ENCODE measurements at places on chromosomes 6 and 20.

- no peak for DNase-seq
Observed at GRCh38 chr6:28489366-28490204, 26.0 kb downstream of the GPX6 start.

- DNase-seq = no peak
Observed at GRCh38 chr6:139443231-139444112, 69.0 kb upstream of the CITED2 start.

DNA sequence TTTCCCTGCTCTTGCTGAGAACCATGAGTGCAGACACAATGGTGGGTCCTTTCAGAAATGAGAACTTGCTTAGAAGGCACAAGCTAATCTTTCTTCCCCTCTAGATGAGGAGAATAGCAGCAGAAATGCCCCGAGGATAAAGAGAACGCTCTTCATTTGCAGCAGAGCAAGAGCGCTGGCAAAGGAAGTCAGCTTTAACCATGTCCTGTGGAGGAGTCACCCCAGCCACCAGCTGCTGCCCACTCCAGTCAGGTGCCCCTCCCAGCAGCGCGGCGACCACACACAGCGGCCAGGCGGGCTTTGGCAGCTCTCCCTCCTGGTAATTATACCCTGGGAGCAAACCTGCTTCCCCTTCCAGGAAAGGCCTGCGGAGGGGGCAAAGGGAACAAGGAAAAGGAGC, 42.4 kb upstream of the EMILIN3 start:
- DNase-seq = peak; percentile 90

- DNase-seq = no peak
Observed at GRCh38 chr20:1656844-1657243, 735 bp downstream of the SIRPG start.

- no peak for DNase-seq
Observed at GRCh38 chr20:50735813-50736212, 4.4 kb downstream of the PARD6B start.

GRCh38 chr6:49003348-49003747, 459.7 kb downstream of the MMUT start:
- no peak for DNase-seq

DNA sequence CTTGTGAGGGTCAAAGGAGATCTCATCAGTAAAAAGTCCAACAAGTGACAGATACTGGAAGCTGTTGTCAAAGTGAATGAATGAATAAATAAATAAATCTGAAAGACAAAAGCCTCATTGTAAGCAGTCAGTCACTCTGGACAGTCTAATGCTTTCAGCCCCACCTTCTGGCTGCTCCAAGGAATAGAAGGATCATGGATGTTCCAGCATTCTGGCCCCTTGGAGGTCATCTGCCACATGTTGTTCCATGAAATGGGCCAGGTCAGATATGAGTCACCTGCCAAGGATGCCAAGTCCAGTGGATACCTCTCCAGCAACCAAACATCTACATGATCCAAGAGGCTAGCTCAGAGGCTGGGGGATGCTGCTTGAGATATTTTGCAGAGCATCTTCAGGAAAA, 185.6 kb downstream of the BMP7 start:
- no peak for DNase-seq

DNA sequence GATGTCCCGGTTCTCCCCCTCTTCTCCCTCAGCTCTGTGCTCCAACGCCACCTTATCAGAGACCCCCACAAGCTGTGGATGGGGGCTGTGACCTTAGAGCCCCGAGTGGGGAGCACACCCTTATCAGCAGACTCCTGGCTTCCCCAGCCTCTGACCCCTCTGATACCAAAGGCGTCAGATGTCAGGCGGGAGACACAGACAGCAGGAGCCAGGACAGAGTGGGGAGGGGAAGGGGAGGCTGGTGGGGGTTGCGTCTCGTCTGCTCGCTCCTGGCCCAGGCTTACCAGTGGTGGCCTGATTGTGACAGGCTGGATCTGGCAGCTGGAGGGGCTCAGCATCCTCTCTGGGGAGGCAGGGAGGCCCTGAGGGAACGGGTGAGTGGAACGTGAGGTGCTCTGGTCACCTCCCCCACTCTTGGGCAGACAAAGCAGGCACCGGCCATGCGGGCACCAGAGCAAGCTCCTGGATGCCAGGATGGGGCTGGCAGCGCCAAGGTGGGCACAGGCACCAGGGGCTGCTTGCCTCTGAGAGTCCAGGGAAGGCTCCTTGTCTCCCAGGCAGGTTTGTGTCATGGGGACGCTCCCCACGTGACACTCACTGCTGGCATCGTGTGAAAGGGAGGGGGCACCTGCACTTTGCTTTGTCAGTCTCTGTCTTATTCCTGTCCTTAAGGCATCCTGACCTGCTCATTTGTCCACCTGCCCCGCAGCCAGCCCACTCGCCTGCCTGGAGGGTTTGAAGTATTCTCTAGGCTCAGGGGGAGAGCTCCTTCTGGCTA, 27.8 kb upstream of the GATA5 start:
- DNase-seq = no peak

DNA sequence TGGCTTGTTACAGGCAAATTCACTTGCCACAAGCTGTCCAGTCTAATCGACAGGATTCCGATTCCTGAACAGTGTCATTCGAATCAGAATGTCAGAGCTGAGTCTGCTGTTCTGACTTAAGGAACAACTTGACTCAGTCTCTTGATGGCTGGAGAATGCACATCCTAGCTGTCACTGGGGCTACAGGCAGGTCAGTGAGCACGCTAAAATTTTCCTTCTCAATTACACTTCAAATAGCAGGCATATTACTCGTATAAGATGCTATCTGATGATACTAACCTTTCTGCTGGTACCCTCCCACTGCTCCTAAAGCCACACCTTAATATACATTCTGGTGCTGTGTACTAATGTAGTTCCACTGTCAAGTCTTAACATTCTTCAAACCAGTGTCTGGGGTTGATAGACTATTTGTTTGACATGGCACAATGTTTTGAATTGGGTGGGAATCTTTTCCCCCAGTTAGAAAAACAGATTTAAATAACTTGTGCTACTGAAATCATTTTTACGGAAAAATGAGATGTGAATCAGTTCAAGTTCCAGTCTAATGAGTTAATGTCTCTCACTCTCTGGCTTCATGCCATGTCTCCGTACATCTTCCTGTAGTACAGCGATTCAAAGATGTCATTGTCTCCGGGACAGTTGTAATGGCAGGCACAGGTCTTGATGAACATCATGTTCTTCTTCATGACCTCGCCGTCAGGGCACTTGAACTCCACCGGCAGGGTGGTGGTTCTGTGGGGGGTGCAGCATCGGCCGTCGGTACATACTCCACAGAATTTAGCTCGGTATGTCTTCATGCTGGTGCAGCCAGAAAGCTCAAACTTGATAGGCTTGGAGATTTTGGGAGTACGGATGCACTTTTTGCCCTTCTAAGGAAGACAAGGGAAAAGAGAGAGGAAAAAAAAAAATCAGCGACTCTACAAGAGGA, 2.2 kb downstream of the CCN2 start:
- no peak for DNase-seq

DNA sequence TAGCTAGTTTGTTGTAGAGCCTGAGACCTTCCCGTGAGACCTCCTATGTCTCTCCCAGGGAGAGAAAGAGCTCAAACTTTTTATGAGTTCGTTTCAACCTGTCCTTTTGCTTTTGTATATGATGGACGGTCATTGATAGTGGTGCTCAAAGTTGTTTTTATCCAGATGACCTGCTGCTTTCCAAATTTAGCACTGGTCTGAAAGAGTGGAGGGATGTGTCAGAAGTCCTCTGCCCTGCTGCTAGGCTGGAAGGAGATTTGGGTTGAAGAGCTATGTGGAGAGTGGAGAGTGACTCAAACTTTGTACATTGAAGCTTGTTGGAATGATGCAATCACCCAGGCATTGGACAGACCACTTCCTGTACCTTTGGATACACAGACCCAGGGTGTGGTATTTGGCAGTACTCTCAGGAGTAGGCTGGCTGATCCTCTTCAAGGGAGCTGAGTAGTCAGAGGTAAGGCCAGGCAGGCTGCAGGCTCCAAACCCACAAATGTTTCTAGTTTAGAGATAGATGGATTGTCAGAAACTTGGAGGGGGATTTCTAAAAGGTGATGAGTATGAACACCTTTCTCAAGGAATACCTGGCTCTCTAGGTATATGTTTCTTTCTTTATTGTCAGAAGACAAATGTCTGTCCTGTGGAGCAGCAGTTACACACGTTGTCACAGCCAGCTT, 49.4 kb upstream of the RREB1 start:
- DNase-seq = no peak

GRCh38 chr20:14717134-14717999, 380.0 kb upstream of the FLRT3 start:
- DNase-seq = no peak

GRCh38 chr20:31674895-31675827, 37.4 kb downstream of the COX4I2 start:
- DNase-seq = peak; percentile 93

GRCh38 chr6:36642913-36643817, 35.3 kb upstream of the CDKN1A start:
- no peak for DNase-seq

GRCh38 chr20:61125076-61125475, 127.0 kb upstream of the CDH4 start:
- no peak for DNase-seq

DNA sequence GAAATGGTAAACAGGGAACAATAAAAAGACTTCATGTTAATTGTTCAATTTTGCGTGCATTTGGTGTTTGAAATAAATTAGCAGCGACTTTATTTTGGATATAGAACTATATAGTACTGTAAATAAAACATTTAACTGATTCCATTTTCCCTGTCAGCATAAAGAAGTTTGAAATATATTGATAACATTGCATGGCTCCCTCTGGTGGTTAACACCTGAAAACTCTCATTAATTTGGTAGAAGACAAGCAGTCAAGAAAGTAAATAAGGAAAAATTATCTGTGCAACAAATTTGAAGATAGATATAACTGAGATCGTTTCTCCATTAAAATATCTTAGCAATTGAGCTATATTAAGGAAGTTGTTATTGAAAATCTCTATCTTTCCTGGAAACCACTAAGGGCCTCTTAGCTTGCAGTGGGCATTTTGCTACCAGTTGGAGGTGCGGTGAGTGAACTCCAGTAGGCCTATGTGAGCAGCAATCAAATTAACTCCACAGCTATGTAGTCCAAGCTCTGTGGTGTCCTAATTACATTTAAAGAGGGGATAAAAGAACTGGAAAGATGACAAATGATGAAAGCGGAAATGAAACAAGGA, 435.7 kb upstream of the FKBP1C start:
- DNase-seq = no peak

GRCh38 chr20:58573257-58573656, 58.1 kb upstream of the APCDD1L start:
- DNase-seq = no peak

- DNase-seq = no peak
Observed at GRCh38 chr6:170575250-170575649, 9.2 kb downstream of the PDCD2 start.

- no peak for DNase-seq
Observed at GRCh38 chr20:36997121-36997520, 45.6 kb upstream of the SAMHD1 start.

GRCh38 chr6:3970097-3970496, 108.8 kb downstream of the FAM217A start:
- no peak for DNase-seq

- no peak for DNase-seq
Observed at GRCh38 chr6:63249875-63250482, 38.7 kb downstream of the FKBP1C start.

- peak; percentile 50 for DNase-seq
Observed at GRCh38 chr6:45663251-45664221, 285.8 kb upstream of the SUPT3H start.

DNA sequence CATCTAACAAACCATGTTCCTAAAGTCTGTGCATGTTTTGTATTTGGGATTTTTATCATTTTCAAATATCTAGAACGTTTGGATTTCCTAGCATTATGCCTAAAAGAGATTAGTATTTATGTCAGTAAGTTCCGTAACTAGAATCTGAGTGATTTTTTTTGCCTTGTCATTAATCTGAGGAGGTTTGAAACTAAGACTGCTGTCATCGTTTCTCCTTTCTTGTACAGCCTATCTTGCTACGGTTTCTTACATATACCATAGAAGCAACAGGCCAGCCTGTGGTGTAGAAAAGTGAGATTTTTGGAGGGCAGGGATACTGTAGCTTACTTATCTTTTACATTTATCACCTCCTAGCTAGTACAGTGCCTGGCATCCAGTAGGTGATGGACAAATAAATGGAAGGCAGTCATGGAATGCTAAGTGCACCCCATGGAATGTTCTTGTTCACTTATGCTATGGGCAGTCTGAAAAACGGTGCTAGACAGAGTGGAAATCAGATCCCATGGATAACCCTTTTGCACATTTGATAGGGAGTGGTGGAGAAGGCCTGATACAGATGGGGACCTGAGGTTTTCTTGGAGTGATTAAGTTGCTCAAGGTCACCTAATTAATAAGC, 93.9 kb downstream of the ARID1B start:
- DNase-seq = no peak

DNA sequence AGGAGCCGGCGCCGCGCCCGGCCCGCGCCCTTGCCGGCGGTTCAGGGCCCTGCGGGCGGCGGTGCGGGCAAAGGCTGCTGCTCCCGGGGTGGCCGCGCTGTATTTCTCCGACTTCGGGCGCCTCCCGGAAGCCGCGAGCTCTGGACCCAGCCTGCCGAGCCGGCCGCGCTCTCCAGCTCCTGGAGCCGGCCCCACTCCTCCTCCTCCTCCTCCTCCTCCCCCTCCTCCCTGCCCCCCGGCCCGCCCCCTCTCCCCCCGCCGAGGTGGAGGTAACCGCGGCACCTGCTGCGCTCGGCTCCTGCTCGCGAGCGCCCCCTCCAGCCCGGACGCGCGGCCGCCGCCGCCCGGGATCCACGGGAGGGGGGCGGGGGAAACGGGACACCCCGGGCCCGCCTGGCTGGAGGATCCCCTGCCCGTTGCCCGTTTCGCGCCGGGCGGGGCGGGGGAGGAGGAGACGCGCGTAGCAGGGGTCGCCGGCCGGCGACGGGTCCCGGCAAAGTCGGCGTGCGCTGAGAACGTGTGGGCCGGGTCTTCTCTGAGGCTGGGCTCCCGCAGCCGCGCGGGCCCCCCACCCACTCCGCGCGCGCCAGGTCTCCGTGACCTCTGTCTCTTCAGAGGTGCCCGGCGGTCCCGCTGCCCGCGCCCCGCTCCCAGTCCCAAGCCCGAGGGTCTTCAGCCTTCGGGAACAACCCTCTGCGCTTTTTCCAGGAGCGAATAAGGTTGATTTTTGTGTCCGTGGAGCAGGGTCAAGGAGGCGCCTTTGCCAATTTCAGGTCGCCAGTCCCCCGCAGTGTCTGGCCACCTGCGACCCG, at the start of gene SLC22A23:
Gene SLC22A23, minus strand, starts transcription at position 153 of the 812 bp plus-strand sequence. CDS start 491 bp downstream, outside the sequence.
- DNase-seq = peak; percentile 53

DNA sequence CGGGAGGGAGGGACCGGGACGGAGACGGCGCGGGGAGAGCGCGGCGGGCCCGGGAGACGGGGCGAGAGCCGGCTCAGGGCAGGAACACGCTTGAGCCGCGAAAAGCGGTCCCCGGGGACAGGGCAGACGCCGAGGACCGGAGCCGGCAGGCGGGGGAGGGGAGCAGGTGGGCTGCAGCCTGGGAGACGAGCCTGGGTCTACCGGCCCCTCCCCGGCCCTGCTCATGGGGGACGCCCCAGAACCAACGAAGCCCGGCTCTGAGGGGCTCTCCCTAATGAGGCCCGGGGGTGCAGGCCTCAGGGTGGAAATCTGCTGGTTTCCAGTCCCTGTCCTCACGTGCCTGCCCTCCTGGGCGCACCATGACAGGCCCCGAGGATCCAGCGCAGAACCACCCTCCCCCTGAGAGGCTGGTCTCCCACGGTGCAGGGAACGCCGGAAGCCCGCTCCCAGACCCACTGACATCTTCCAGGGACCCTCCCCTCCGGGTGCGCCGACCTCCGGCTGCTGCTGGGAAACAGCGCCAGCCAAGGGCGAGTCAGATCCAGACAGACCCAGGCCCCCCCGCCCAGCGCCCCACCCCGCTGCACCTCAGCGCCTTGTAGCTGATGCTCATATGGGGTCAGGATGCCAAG, 571 bp upstream of the EEF1A2 start:
- no peak for DNase-seq

Data from posterior cingulate gyrus (tissue), 11 donors.